ENCODE measurements at places on chromosomes 16 and 17. TPM values are rescaled to one million over a fixed set of nuclear protein-coding genes. Genes with fewer than 3 reads are reported as not detected.

DNA sequence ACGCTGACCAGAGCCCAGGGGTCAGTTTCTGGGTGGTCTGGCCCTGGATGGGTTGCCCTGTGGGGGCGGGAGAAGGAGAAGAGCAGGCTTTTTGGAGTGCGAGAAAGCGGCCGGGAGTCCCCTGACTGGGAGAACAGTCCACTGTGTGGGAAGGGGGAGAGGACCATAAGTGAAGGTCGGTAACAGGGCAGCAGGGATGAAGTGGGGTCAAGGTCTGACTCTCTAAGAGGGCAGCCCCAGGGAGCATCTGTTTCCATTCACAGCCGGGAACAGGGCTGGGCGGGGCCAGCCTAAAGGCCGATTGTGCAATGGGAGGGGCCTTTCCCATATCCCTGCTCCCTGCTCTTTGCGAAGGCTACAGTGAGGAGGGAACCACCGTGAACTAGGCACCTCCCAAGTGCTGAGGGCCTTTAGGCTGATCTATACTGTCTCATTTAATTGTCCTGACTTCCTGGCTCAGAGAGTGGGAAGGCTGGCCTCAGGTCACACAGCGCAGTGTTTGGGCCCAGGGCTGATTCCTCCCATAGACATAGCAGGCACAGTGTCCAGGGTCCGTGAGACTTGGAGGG, 10.4 kb upstream of the WFDC1 start:
- H3K27me3 ChIP-seq, result no peaks in the 10 kb centered on the region
- no peaks in the 10 kb centered on the region for H3K36me3 ChIP-seq
- no peaks in the 10 kb centered on the region for H3K4me1 ChIP-seq
- no peak overlapping the region for H3K27ac ChIP-seq
- DNase-seq, result no peak

- peaks cover 10% of the 10 kb centered on the region for H3K36me3 ChIP-seq
- no peak overlapping the region for H3K27ac ChIP-seq
- DNase-seq, result no peak
- H3K4me3 ChIP-seq, result no peak overlapping the region
Observed at GRCh38 chr16:12204601-12205000, 228.1 kb downstream of the SNX29 start.

DNA sequence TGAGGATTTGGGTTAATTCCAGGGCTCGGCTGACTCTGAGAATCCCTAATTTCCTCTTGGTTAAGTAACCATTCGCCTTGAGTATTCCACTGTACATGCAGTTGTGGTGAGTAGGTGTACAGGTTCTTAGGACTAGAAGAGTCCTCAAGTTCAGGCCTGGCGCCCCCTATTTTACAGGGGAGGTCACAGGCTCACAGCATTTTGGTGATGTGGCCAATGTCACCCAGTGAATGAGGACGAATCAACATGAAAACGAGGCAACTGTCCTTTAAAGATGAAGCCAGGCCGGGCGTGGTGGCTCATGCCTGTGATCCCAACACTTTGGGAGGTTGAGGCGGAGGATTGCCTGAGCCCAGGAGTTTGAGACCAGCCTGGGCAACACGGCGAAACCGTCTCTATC, 55.4 kb downstream of the ABCC6 start:
- H3K36me3 ChIP-seq, result no peaks in the 10 kb centered on the region
- no peak for DNase-seq
- H3K27ac ChIP-seq, result no peak overlapping the region
- no peaks in the 10 kb centered on the region for H3K27me3 ChIP-seq

GRCh38 chr16:8585857-8586256, 4.5 kb downstream of the TMEM114 start:
- no peak overlapping the region for H3K27ac ChIP-seq
- no peaks in the 10 kb centered on the region for H3K27me3 ChIP-seq
- DNase-seq, result no peak
- no peaks in the 10 kb centered on the region for H3K36me3 ChIP-seq
- H3K4me1 ChIP-seq, result peaks cover 27% of the 10 kb centered on the region

DNA sequence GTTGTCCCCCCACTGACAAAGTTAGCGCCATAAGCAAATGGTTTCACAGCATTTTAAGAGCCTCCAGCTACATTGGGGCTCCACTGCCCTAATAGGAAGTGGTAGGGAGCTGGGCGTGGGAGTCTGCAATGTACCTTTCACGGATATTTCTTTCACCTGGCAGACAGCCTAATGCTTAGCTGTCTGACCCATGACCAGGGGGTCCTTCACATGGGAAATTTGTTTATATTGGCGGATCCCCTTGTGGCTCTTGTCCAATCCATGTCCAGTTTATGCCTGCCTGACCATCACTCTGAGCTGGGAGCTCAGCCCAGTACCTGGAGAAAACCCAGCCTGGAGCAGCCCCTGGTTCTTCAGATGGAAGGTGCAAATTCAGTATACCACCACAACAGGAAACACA, 145.0 kb downstream of the ZNF18 start:
- no peak for DNase-seq
- H3K36me3 ChIP-seq, result no peaks in the 10 kb centered on the region
- no peaks in the 10 kb centered on the region for H3K4me1 ChIP-seq
- no peak overlapping the region for H3K4me3 ChIP-seq

G6PC1 gene
- not detected for total RNA-seq

All from B cell (primary cell).